Ascending aorta (tissue), 2 donors: ENCODE measurements at places on chromosomes 6 and 20. TPM values are rescaled to one million over a fixed set of nuclear protein-coding genes. Genes with fewer than 3 reads are reported as not detected.

- H3K4me1 ChIP-seq = peaks cover 21% of the 10 kb centered on the region
- peak overlapping the region; percentile 80 for H3K4me3 ChIP-seq
- peak; percentile 22 for DNase-seq
- H3K27ac ChIP-seq = peak overlapping the region; percentile 83
Observed at GRCh38 chr20:36604952-36605398, 604 bp upstream of the RAB5IF start.

GRCh38 chr6:164404812-164405488, 904.5 kb downstream of the C6orf118 start:
- no peaks in the 10 kb centered on the region for H3K36me3 ChIP-seq
- H3K4me3 ChIP-seq = no peak overlapping the region
- no peaks in the 10 kb centered on the region for H3K4me1 ChIP-seq
- no peaks in the 10 kb centered on the region for H3K27me3 ChIP-seq
- no peak overlapping the region for H3K27ac ChIP-seq

DNA sequence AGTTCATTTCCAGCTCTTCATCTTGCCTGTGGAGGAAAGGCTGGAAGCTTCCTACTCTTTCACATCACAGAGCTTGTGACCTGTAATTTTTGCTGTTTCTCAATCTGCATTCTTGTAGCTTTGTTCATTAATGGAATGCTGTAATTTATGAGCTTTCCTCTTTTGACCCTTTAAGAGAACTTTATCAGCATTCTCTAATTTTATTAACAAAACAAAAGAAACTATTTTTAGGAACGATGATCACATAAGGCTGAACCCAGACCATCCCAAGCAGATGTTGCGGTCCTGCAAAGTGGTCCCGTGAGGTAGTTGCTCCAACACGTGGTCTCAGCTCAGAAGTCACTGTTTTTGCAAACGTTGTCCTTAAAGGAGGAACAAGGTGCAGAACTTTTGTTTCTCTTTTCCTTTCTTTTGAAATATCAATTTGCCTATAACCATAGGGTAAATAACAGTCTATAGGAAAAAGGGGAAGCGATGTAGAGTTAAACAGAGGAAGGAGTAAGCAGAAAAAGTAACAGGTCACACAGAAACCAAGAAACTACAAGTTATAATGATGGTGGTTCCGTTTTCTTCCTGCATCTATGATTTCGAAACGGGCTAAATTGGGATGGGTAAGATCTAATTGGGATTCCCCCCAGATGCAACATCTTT, 121.3 kb upstream of the PHACTR1 start:
- no peak overlapping the region for H3K27ac ChIP-seq
- DNase-seq = no peak
- H3K4me3 ChIP-seq = no peak overlapping the region
- no peaks in the 10 kb centered on the region for H3K4me1 ChIP-seq

DNA sequence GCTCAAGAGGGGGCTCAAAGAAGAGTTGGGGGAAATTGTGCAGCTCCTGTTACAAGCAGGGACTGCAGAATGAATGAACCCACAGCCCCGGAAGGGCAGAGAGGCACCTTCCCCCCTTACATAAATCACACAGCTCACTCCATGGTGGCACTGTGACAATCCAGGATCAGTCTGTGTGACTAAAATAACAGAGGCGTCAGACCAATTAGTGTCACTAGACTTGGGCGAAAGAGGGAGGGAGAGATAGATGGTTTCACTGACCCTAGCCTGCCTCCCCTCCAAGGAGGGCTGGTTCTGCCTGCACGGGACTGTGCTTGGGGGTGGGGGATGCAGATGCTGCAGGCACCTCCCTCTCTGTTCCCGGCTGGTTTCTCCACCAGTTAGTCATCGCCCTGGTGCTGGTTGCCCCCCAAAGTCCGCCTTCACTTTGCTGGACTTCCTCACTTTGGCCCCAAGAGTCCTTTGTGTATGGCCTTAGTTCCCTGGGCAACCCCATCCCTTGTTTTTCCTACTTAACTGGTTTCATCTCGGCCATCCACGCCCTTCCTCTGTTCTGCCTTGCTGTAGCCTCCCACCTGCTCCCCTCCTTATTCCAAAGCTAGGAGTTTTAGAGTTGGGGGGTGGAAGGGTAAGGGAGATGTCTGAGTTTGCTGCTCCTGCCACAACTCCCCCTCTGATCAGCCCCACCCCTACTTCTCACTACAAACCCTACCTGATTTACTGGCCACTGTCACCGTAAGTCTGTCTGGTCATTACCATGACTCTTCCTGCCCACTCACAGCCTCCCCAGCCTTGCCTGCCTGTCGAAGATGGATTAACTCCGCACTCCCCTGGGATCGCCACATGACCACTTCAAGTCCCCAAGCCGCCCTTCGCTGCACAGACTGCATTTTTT, 17.7 kb downstream of the CCDC167 start:
- H3K27me3 ChIP-seq = no peaks in the 10 kb centered on the region
- peaks cover 72% of the 10 kb centered on the region for H3K36me3 ChIP-seq
- no peak overlapping the region for H3K27ac ChIP-seq
- no peak for DNase-seq

The AGER gene
- total RNA-seq = 6.1 TPM

DNA sequence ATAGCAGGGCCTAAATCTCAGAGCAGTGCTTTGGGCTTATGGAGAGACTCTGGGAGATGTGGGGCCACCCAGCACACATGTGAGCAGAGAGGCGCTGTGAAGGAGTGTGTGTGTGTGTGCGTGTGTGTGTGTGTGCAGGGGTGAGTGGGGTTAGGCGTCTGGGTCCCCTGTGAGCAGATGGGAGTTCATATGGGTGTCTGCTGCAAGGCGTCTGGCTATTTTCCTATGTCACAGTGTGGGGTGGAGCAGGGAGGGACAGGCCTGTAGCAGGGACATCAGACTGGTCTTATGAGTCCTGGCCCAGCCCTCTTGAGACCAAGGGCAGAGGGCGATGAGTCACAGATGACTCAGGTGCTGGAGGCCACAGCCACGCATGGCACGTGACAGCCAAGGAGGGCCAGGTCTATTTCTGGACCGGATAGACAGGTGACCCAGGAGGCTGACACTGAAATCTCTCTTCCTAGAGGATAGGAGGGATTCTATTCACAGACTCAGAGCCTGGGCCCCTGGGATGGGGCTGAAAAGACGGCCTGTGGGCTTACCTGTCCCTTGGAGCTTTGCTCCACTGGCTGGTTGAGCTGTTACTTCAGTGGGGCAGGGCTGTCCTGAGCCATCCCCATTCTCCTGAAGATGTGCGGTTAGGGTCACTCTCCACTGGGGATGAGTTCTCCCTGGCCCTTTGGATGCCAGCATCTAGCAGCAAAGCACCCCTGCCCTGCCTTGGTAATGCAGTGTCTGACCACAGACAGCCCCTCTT, 28.9 kb downstream of the VEGFA start:
- DNase-seq = no peak
- H3K27ac ChIP-seq = no peak overlapping the region
- H3K4me1 ChIP-seq = no peaks in the 10 kb centered on the region
- H3K27me3 ChIP-seq = no peaks in the 10 kb centered on the region
- no peaks in the 10 kb centered on the region for H3K36me3 ChIP-seq

- H3K27ac ChIP-seq = no peak overlapping the region
- no peaks in the 10 kb centered on the region for H3K27me3 ChIP-seq
- no peak for DNase-seq
- no peaks in the 10 kb centered on the region for H3K36me3 ChIP-seq
- H3K4me1 ChIP-seq = no peaks in the 10 kb centered on the region
Observed at GRCh38 chr6:151118461-151119123, 121.2 kb upstream of the AKAP12 start.
